ENCODE measurements at places on chromosomes 12 and 14.
A peak's percentile ranks its signal among the peaks of the same experiment; 100 is the strongest.

DNA sequence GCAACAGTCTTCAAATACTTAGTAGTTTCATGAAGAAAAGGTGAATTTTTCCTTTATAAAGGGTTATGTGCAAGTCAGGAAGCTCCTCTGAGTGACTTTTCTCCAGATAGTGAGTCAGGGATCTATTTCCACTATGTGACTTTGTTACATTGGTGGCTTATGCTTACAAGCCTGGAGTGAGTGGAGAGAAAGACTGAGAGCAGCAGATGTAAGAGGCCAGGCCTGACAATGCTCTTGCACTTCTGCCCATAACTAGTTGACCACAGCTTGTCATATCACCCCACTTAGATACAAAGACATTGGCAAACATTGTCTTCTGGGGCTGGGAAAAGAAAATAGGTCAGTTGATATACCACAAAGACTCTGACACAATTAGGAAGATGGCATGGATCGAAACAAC lies 236.5 kb downstream of the PDZRN4 start:
- no peak for DNase-seq

GRCh38 chr14:103155826-103156394 lies 32.6 kb downstream of the TNFAIP2 start:
- DNase-seq: no peak

DNA sequence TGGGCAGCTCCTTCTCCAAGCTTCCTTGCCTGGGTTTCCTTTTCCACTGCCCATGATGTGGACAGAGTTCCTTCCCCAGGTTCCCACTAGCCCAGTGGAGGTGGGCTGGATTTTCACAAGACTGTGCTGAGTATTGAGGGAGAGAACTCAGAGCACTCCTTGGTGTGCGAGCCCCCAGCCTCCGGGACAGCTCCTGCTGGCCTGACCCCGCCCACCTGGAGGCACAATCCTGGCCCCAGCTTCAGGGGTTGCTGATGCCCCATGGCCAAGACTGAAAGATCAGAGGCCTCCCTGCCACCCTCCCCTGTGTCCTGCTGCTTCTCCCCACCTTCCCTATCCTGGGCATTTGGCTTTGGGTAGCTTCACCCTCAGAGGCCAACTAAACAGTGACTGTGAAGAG lies 7.7 kb downstream of the KCNH3 start:
- DNase-seq: no peak

DNA sequence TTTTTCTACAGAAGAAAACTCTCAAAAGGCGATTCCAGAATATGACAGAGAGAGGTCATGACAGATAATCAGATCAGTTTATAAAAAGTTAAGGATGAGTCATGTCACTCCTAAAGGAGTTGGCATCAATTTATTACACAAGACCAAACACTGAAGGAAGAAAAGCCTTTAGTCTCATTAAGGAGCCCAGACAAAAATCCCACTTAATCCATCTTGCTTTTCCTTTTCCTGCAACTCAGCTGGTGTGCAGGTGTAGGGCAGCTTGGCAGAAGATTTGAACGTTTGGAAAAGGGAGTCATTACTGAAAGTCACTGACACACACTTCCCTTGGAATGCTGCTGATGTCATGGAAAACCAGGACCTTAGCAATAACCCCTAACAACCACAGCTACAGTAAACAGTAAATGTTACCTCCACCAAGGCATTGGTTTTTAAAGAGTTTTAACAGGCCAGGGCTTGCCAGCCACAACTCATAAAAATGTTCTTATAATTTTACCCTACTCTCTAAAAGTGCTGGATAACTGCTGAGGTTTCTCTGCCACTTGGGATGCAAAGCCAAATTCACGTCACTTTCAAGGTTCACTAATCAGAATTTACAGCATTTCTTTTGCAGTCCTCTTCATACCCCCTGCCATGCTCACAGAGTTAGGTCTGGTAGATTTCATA lies 320.6 kb downstream of the RAD51B start:
- DNase-seq: no peak

GRCh38 chr12:57476162-57476992 lies 3.3 kb downstream of the ARHGAP9 start:
- no peak for DNase-seq

DNA sequence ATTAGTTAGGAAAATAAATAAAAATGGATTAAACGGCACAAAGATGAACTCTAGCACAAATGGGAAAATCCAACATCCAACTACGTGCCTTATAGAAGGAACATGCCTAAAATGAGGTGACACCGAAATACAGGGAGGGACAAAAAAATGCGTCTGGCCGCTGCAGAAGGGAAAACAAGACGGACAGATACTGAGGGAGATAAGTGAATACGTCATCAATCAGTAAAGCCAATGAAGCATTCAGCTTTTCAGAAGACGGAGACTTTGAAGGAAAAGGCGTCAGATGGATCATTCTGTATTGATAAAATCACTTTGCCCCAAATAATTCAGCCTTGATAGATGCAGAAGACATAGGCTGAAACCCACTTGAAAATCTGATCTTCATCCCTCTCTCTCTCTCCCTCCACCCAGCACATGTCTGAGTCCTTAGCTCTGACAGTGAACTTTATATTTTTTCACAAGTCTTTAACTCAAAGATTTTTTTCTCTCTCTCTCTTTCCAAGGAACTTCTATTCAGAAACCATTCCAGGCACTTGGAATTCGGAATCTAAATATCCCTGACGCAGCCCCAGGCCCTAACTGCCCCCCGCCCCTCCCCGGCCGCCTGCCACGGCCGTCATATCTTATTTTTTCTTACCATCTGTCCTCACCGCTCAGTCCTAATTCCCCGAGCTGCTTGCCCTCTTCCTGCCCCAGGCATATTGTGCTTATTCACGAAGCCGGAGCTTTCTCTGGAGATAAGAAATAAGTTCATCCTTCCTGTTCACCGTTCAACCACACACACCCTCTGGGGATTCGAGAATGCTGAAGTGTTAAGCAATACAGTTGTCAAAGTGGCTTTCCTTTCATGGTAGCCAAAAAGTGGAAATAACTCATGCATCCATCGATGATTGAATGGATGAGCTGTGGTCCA lies 35.5 kb upstream of the RFLNA start:
- DNase-seq: peak; percentile 44

- no peak for DNase-seq
These were observed 143.7 kb downstream of the AACS start for GRCh38 chr12:125208942-125209341.

- no peak for DNase-seq
These were observed 207.5 kb upstream of the RTL1 start for GRCh38 chr14:101110729-101111619.

GRCh38 chr12:130847112-130847511 lies 8.1 kb upstream of the STX2 start:
- DNase-seq: no peak

DNA sequence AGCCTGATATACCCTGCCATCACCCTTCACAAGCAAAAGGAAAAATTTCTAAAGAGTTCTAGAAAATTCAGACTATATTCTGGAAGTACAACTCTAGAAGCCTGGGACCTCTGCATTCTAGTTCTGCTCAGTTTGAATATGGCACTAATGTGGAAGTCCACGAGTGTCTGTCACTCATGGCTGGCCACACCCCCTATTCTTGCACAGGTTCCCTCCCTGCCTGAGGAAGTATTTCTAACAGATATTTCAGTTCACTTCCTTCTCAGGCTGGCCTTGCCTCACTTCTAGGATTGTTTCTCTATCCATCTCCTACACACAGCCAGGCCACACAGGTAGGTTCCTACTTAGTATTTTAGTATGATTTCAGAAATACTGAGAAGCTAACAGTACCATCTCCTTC lies 67.4 kb downstream of the PHLDA1 start:
- peak; percentile 53 for DNase-seq

GRCh38 chr12:19826980-19827550 lies 387.8 kb downstream of the AEBP2 start:
- no peak for DNase-seq

DNA sequence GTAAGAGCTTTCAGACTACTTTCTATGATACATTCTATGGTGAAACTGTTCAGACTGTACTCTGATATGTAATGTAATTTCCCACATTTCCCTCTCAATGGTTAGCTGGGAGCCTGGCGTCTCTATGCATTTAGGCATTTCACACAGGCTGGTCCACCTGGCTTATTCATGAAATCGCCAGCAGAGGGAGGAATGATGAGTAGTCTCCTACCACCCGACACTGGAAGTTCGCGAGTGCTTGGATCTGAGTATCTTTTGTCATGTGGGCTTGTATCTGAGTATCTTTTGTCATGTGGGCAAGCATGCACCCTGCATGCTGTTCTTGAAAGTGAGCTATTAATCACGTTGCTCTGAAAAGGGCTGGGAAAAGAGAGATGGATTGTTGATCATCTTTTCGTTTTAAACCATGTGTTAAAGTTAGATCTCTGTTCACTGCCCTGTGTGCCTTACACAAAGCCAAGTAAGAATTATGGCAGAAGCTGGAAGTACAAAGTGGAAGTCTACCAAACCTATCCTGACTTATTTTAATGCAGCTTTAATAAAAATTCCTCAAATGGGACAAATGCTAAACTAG lies 235.0 kb downstream of the ATP23 start:
- DNase-seq: no peak

DNA sequence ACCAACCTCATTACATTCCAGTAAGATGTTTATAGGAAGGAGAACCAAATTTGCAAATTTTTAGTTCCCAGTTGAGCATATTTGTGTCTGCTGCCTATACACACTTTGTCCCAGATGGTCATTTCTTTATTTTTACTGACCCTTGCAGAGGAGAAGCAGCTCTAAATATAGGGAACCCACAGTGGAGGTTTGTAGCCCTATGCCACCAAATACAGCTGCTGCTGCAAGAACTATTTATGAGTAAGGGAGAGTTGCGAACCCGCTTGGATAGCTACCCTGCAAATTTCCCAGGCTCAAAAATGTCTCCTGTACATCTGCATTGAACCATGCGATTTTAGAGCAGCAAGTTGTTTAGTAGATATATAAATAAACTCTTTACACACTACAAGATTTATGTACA lies 48.2 kb downstream of the NAV3 start:
- DNase-seq: no peak

GRCh38 chr12:58629376-58629775 lies 290.9 kb downstream of the LRIG3 start:
- no peak for DNase-seq

DNA sequence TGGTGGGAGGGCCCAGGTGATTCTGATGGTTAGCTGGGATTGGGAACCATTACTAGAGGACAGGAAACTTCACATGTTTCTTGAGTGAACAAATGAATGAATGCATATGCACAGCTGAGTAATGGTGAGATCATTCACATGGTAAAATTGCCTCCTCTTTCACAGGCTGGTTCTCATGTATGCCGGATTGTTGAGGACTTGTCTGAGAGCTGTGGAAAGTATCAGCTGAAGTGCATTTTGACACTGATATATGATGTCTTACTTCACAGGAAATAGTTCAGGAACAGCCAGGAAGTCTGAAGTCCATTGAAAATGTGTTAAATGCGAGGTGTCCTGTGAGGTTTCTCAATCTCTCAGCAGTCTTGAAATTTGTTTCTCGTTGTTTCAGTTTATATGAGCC lies 77.6 kb upstream of the DACT1 start:
- DNase-seq: peak; percentile 48

DNA sequence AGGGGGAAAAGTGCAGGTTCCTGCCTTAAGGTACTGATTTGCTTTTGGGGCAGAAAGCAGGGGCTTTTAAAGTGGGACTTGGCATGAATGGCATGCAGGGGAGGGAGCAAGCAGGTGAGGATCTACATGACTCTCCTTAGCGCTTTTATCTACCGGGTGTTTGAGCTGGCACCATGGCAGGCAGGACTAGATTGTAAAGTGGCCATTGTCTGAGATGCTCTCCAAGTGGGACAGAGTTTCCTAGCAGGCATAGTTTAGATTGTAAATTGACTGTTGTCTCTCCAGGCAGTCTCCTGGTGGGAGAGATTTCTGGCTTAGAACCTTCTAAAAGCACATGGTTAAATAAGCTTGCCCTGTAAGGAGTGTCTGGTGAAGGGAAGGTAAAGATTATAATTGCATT lies 5.3 kb upstream of the DICER1 start:
- DNase-seq: no peak

DNA sequence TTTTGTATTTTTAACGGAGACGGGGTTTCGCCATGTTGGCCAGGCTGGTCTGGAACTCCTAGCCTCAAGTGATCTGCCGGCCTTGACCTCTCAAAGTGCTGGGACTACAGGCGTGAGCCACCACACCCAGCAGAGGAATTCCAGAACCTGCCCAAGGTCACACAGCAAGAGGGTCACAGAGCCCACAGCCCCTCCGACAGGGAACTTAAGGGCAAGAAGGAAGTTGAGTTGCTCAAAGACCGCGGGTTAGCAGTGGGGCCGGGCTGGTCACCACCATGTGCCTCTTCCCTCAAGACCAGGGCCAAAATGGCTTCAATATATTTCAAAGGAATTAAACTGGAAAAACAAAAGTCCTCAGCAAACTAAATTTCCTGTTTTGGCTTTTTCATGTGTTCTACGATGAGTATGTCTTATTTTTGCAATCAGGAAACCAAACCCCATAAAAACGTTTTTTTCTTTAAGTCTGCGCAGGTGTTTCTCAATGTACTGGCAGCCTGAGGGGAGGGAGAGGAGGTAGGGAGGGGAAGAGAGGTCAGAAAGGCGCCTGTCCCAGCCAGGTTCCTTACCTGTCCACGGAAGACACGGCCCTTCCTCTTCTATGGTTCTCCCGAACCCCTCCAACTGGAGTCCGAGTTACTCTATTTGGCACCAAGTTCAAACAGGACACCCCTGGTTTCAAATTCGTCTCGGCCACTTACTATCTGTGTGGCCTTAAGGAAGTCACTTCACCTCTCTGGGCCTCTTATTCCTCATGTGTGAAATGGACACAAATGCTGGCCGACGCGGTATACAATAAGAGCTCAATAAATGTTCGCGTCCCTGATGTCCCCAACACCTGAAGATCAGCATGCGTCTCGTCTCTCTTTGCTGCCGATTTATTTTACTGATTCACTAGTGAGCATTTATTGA lies 778 bp downstream of the SLC8B1 start:
- DNase-seq: peak; percentile 75

- DNase-seq: no peak
These were observed 5.6 kb downstream of the RBP5 start for GRCh38 chr12:7122811-7123769.

GRCh38 chr12:52752516-52752915 lies 24.6 kb downstream of the KRT76 start:
- DNase-seq: no peak

GRCh38 chr14:51205486-51205885 lies 34.6 kb upstream of the TMX1 start:
- DNase-seq: no peak

DNA sequence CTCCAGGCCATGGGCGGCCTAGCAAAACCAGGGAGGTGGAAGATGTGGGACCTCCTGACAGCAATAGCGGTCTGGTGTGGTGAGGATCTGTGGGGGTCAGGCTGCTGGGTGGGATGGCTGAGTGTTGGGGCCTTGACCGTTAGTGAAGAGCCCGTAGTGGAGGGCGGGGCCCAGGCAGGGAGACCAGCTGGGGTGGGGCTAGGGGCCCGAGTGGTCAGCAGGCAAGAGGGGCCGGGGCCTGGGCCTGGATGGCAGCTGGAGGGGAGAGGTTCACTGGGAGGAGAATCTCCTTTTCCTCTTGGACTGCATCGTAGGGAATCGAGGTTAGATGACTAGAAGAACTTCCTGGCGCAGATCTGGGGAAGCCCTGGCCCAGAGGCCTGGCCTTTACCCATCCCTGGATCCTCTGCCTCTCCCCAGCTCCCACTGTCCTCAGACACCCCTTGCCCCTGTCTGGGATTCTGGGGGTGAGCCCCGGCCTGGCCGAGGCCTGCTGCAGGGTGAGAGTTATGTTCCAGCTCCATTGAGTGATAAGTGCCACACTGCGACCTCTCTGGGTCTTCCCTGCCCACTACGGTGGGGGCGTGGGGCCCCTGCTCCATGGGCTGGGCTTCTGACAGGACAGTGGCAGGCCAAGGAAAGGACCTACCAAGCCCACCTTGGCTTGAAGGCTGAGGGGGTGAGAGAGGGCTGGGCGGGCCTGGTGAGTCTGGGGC lies 47.1 kb downstream of the KRT80 start:
- DNase-seq: no peak
